ENCODE measurements at places on chromosomes 4 and X.

GRCh38 chr4:95363966-95364365 lies 184.8 kb downstream of the UNC5C start:
- no peak for DNase-seq

DNA sequence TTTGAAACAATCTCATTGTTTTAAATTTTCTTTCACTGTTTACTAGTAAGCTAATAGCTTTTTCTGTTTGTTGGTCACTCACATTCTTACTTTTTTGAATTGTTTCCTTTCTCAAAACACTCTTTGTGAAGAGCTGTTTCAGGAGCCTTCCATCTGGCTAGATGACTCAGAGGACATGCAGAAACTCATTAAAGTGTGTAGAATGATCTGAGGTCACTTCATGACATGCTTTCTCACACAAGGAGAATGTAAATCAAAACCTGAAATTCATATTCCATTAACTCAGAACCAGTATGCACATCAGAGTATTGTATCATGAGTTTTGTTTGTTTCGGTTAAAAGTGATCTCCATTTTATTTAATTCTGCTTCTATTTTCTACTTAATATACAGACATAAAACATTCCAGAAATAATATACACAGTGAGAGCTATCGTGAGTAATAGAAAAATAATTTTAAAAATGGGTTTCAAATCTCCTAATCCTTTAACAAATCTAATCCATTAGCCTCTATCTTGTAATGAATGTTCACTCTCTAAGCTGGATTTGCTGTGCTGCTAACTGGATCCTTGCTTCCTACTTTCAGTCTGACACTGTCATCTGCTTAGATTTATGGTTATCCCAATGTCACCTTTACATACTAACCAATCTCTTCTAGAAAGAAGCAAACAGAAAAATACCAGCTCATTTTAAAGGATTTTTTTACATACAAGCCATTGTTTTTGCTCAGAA lies 449.6 kb downstream of the FSTL5 start:
- DNase-seq, result no peak

GRCh38 chr4:124873361-124874171 lies 161.0 kb upstream of the ANKRD50 start:
- no peak for DNase-seq

GRCh38 chrX:137428221-137428661 lies 137.7 kb upstream of the ZIC3 start:
- DNase-seq, result no peak

DNA sequence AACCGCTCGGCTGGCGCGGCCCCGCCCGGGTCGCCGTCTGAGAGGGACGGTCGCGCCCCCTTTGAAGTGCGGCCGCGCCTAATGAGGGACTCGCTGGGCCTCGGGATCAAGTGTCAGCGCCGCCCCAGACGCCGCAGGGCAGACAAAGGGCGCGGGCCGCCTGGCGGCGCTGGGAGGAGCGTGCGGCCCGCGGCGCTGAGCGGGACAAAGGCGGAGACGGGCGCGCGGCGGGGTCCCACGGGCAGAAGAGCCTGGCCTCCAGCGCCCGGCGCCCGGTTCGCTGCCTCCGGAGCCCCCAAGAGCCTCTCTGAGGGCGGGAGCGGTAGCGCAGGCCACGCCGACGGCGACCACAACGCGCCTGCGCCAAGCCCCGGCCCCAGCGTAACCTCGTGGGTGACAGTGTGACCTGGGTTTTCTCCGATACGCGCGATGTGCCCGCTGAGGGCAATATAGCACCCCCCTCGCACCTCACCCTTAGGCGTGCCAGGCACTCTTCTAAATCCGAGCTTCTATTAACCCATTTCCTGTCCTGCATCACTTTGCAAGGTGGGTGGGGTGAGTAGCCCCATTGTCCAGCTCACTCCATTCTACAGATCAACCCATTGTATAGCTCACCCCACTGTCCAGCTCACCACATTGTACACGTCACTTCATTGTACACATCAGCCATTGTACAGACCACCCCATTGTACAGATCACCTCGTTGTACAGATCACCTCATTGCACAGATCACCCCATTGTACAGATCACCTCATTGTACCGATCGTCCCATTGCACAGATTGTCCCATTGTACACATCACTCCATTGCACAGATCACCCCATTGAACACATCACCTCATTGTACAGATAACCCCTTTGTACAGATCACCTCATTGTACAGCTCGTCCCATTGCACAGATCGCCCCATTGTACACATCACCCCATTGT lies 33.7 kb upstream of the STX18 start:
- DNase-seq, result peak; percentile 81

GRCh38 chr4:15799701-15800100 lies 21.6 kb downstream of the CD38 start:
- no peak for DNase-seq

GRCh38 chr4:22522206-22522605 lies 6.3 kb upstream of the ADGRA3 start:
- DNase-seq, result no peak

GRCh38 chrX:133959972-133960371 lies 25.4 kb downstream of the GPC3 start:
- DNase-seq, result no peak

GRCh38 chr4:165011403-165011802 lies 20.4 kb upstream of the TRIM60 start:
- DNase-seq, result no peak

GRCh38 chr4:184854673-184855072 lies 28.9 kb upstream of the ACSL1 start:
- DNase-seq, result no peak

- DNase-seq, result no peak
Measured at GRCh38 chrX:115606861-115607260, 45.9 kb downstream of the PLS3 start.

- DNase-seq, result no peak
Measured at GRCh38 chr4:48543796-48544195, 53.7 kb downstream of the ZAR1 start.

DNA sequence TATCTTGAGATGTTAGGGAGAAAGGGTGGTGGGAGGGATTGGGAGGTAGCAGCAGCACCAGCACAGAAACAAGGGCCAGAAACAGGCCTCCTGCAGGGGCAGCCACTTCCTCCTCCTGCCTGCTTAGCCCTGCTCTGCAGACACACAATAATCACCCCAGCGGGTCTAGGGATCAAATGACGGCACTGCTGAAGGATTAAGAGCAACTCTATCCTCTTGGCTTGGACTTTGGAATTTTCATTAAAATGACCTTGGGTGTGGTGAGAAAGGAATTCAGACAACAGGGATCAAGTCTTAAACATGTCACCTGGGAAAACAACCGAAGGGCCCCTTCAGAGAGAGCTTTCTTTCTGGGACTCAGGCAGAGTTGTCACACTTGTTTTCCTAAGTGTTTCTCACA lies 353.4 kb downstream of the SPRY1 start:
- DNase-seq, result no peak

DNA sequence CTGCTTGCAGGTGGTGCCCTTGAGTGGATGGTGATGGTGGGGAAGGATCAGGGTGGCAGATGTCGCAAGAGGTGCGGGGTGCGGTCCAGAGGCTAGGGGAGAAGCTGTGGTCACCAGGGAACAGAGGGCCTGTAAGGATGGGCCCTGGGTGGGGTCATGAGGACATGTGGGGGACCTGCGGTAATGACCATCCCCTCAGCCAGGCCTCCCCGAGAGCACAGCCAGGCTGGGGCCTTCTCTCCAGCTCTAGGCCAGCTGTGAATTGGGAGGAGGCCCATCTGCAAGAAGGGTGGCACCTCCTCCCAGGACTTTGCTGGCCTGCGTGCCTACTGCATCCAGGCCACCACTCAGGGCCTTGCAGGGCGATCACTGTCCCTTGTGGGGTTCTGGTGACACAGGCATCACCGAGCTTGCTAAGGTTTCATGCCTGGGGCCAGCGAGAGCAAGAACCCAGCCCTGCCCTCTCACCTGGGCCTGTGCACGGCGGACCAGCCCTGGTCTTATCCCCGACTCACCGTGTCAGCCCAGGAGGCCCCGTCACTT lies 34.1 kb upstream of the MXD4 start:
- peak; percentile 54 for DNase-seq

Data from activated CD8-positive, alpha-beta memory T cell treated with anti-CD3 and anti-CD28 coated beads, Interleukin-2, amount 50 U/mL, for 48 hours (primary cell).